ENCODE measurements at places on chromosomes 13 and 19.
A peak's percentile ranks its signal among the peaks of the same experiment; 100 is the strongest.

DNA sequence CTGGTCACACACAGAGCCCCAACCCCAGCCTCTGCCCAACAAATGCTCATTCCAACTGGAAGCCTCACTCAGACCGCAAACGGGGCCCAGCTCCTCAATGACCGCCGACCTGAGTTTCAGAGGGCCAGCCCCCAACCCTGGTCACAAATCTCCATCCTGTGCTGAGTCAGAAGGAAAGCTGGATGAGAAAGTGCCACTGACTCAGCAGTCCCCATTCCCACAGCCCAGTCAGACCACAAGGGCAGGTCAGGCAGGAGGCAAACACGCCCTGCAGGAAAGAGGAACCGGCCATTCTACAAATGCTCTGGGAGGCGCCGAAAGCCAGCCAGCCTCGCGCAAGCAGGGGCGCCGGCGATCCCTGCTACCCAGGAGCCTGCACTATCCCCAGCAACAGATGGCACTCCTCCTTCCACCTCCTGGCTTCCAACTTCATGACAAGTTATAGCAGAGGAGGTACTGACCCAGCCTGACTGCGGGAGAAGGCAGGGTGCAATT, 14.1 kb upstream of the PRKD2 start:
- DNase-seq: peak; percentile 19

- no peak for DNase-seq
Measured at GRCh38 chr13:110030394-110030928, 244.1 kb upstream of the IRS2 start.

- no peak for DNase-seq
Measured at GRCh38 chr13:110409581-110409992, 102.5 kb downstream of the COL4A2 start.

DNA sequence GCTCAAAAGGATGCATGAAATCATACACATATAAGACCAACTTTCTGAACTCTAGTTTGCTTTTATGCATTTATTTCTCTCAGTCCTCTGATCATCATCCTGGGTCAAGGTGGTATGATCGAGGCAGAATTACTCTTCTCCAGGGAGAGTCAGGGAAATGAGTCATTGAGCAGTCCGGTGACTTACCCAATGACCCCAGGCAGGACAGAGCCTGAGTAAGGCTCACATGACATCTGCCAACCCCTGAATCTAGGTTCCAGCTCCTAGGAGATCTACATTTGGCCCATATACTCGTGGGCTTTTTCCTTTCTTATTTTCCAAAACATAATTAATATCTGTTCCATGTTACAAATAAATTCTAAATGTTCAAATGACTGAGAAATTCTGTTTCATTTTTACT, 502.3 kb downstream of the FOXO1 start:
- no peak for DNase-seq

- no peak for DNase-seq
Measured at GRCh38 chr19:17001603-17002183, 24.9 kb downstream of the CPAMD8 start.

DNA sequence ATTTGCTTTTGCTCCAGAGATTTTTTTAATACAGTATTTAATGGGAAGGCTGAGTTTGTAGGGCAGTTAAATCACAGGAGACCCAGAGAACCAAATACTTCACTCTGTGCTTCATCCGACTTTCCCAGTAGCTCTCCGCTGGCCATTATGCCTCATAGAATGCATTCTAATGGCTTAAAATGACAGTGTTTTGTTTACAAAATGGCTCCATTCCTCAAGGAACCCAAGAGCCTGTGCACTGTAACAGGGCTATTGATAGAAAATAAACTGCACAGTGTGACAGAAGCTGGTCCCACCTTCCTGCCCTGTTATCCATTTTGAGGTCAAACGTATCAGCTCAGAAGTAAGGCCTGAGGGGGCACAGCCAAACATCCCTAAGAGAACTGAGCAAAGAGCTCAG, 136.5 kb downstream of the RAP2A start:
- no peak for DNase-seq

DNA sequence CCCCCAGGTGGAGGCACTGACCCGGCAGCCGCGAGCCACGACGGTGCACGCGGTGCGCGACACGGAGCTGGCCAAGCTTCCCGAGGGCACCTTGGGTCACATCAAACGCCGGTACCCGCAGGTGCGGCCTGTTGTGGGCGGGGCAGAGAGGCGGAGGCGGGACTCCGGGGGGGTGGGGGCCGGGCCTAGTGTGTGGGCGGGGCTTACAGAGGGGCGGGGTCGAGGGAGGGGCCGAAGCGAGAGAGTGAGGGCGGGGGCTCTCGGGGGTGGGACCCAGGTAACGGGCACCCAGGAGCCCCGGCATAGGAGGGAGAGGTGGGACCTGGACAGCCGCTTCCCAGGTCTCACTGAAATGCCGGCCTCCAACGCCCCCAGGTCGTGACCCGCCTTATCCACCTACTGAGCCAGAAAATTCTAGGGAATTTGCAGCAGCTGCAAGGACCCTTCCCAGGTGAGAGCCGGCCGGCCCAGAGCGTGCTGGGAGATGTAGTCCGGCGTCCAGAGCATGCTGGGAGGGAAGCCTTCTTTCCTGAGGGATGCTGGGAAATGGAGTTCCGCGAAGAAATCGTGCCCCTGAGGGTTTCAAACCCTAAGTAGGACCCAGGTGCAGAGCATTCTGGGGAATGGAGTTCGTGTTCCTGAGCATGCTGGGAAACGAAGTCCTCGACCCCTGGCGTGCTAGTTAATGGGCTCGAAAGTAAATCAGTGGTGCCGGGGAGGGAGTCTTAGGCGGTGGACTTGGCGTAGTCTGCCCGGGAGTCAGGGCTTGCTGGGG, 15.7 kb downstream of the PNPLA6 start:
- DNase-seq: peak; percentile 45

- no peak for DNase-seq
Measured at GRCh38 chr13:31588316-31588715, 151.0 kb upstream of the RXFP2 start.

DNA sequence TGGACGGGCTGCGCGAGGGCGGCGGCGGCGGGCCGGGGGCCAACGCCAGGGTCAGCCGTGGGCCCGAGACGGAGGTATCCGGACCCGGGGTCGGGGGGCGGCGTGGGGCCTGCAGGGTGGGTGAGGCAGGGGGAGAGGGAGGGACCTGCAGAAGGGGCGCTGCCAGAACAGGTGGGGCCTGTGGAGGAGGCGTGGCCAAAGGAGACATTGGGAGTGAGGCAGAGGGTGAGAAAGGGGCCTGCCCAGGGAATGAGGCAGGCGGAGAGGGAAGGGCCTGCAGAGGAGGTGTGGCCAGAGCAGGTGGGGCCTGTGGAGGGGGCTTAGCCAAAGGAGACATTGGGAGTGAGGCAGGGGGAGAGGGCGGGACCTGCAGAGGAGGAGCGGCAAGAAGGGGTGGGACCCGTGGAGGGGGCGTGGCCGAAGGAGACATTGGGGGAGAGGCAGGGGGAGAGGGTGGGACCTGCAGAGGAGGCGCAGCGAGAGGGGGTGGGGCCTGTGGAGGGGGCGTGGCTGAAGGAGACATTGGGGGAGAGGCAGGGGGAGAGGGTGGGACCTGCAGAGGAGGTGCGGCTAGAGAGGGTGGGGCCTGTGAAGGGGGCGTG, 4.2 kb downstream of the PRR36 start:
- peak; percentile 19 for DNase-seq

- DNase-seq: no peak
Measured at GRCh38 chr13:42494157-42494556, 79.8 kb upstream of the TNFSF11 start.

DNA sequence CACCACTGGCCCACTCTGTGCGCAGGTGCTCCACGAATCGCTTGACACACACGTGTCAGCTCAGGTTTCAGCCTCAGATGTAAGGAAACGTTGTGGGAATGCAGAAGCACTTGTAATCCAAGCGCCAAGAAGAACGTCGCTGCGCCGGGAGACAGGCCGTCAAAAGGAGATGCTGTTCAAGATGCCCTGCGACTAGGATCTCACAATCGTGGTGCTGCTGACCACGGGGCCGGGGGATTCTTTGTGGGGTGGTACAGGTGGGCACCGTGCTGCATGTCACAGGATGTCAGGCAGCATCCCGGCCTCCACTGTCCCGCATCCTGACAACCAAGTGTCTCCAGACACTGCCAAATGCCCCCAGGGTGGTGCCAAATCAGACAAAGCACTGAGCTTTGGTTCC, 16.9 kb upstream of the SIGLEC11 start:
- DNase-seq: no peak

GRCh38 chr13:83184819-83185218, 697.5 kb downstream of the SLITRK1 start:
- DNase-seq: no peak

DNA sequence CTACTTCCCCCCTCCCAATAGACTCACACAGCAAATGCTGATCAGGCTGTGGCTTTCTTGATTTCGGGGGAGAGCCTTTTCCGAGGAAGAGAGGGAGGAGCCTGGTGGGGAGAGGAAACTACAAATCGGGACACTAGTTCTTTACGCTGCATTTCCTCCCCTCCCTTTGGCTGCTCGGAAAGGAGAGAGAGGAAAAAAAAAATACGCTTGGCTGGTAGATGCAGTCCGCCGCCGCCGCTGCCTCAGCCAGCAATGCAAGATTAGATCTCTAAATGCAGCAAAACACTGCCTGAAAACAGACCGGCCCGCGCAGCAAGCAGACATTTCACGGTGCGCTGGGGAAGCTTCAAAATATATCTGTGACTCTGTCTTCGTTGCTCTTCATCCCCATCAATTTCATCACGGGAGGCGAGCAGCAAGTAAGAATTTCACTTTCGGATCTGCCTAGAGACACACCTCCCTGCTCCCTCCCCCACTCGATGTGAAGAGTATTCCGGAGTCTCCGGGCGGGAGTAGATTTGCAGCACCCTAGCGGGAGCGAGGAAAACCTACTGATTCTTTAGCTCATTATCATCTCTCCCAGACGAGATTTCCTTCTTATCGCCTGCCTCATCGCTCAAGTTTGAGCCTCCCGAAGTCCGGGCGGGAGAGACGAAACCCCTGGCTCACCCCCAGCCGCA, at the start of gene PCDH17:
Gene PCDH17, plus strand, starts transcription at position 149 of the 680 bp plus-strand sequence. CDS start 803 bp downstream, outside the sequence.
- DNase-seq: peak; percentile 87

- no peak for DNase-seq
Measured at GRCh38 chr13:34011552-34012085, 193.7 kb downstream of the RFC3 start.

GRCh38 chr13:76338003-76338402, 548.2 kb downstream of the KCTD12 start:
- DNase-seq: no peak

GRCh38 chr13:33945477-33945876, 127.5 kb downstream of the RFC3 start:
- DNase-seq: no peak

DNA sequence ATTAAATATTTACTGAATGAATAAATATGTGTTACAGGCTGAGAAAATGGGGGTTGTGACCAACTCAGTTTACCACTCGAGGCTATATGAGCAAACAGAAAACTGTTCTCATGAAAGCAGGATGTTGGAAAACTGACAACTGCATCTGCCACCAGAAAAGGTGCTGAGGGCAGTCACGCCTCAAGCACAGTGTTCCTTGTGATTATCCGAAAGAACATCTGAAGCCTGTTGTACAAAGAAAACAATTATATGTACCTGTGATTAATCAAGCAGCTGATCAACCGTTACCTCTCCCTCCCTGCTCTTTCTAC, 6.2 kb upstream of the KLK13 start:
- no peak for DNase-seq

- no peak for DNase-seq
Measured at GRCh38 chr13:76148374-76148773, 512.2 kb downstream of the LMO7 start.

GRCh38 chr13:99363949-99364348, 56.8 kb upstream of the GPR183 start:
- DNase-seq: no peak

DNA sequence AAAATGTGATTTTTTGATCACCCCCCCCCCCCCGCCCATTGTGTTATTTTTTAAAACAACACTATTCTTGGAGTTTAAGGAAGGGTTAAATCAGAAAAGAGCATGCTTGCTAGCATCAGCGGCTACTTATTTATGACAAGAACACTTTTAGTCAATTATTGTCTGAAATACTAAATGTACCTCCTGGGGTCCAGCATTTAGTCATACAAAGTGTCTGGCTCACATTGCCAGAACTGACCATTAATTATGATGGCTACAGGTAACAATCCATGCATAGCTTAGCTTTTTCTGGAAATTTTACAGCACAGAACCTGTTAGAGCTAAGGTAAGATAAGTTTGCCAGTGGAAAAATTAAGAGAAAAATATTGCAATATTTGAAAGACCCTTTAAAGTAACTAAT, 90.1 kb downstream of the PCDH9 start:
- no peak for DNase-seq

DNA sequence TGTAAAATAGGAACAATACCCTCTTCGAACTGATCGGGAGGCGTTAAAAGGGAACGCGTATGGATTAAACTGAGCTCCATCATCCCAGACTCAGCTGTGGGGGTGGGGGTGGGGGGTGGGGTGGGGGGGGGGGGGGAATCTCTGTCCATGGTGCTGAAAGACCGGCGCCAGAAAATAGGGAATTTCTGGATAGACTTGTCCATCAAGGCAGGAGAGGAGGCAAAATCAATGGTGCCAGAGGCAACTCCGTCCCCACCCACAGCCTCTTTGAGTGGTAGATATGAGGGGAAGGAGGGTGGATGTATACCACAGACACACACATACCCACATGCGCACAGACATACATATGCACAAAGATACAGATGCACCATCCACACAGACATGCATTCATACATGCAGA, 37.4 kb downstream of the ZNF787 start:
- DNase-seq: no peak

- DNase-seq: no peak
Measured at GRCh38 chr13:60976367-60976766, 439.3 kb downstream of the PCDH20 start.

DNA sequence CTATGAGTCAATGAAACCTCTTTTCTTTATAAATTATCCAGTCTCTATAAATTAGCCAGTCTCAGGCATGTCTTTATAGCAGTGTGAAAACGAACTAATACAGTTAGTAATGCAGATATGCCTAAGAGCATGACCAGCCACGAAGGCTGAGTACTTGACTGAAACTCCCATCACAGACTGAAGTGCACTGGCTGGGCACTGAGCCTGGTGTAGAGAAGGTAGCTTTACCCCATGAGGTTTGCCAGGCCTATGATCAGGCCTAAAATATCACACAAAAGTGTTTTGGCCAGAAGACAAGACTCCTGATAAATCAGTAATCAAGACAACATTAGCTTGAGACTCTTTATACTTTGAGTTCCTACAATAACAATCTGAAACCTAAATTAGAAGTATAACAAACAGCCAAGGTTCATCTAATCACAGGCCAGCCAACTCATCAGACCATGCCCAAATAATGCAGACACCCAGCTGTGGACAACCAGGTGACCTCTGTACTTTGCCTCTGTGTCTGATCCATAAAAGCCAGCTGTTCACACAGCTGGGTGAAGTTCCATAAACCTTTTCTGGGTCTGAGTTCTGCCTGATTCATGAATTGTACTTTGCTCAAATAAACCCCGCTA, 771.8 kb upstream of the SLITRK1 start:
- DNase-seq: no peak

GRCh38 chr13:61170856-61171255, 244.8 kb downstream of the PCDH20 start:
- peak; percentile 47 for DNase-seq

GRCh38 chr13:100611678-100612492, 23.3 kb upstream of the GGACT start:
- DNase-seq: no peak

- DNase-seq: peak; percentile 80
Measured at GRCh38 chr19:18157465-18158063, 4.6 kb downstream of the PIK3R2 start.

Measured in hippocampal formation (tissue), 2 donors.